Naive thymus-derived CD8-positive, alpha-beta T cell (primary cell): ENCODE measurements at places on chromosomes 16 and 17.

- no peak for DNase-seq
These were observed 53.4 kb downstream of the GRB2 start for GRCh38 chr17:75352079-75352569.

GRCh38 chr16:46746821-46747776, 1.0 kb downstream of the MYLK3 start:
- no peak for DNase-seq

- DNase-seq, result no peak
These were observed 146.6 kb downstream of the TRIM37 start for GRCh38 chr17:58960068-58960467.

DNA sequence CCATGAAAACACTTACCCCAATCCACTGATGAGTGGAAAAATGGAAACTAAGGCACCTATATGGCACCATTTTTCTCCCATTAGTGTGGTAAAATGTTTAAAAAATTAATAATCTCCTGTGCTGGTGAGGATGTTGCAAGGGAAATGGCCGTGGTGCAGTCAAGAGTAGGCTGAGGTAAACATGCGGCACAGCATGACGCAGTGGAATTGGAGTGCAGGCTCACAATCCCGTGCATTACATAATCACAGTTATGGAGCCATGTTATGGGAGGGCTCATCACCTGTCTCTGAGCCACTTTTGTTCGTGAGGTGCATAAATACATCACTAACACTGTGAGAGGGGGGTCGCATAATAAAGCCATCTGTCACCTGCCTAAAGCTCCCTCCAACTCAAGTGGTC, 164.4 kb upstream of the XYLT1 start:
- DNase-seq, result no peak

DNA sequence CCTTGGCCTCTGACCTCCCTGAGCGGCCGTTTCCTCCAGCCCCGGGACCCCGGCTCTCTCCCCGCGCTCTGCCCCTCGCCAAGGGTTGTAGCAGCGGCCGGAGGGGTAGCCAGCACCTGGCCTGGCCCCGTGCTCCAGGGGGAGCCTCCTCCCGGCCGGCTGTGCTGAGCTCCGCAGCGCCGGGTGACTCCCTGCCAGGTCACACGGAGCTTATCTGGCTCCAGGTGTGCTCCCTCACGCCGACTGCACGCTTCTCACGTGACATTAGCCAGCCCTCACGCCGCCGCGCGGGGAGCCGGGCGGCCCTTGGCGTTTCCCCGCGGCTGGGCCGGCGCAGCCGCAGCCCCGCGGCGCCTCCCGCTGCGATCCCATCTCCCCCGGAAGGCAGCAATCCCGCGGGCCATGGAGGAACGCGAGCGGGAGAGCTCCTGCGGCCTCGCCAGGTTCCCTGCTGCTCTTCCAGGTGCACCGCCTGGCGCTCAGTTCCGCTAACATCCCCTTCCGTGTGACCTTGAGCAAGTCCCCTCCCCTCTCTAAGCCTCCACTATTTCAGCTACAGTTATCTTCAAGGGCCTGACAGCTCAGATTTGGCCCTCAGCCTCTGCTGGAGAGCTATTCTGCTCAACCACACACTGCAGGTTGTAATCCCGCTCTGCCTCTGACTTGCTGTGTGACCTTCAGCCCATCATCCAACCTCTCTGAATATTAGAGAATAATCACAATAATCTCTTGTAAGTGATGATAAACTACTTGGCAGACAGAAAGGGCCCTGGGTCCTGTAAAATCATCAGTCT, 3.4 kb downstream of the MYO18A start:
- DNase-seq, result peak; percentile 38

DNA sequence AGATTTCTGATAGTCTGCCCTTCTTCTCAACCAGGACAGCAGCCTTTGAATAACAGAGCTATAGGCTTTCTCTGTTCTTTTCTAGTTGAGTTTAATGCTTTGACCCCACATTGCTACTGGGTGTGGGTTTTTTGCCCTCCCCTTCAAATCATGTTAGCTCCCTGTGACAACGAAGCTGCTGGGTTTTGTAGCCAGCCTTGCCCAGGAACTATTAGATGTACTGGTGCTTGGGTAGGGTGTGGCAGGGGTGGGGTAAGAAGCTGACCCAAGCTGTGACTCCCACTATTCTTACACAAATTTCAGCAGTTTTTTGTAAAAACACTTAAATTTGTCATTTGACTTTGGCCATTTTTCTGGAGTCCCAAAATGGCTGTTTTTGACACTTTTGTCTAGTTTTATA, 69.7 kb downstream of the NLK start:
- no peak for DNase-seq

- no peak for DNase-seq
These were observed 1.3 kb downstream of the YBX2 start for GRCh38 chr17:7293159-7293558.

GRCh38 chr17:10224582-10225195, 26.3 kb upstream of the GAS7 start:
- DNase-seq, result no peak

DNA sequence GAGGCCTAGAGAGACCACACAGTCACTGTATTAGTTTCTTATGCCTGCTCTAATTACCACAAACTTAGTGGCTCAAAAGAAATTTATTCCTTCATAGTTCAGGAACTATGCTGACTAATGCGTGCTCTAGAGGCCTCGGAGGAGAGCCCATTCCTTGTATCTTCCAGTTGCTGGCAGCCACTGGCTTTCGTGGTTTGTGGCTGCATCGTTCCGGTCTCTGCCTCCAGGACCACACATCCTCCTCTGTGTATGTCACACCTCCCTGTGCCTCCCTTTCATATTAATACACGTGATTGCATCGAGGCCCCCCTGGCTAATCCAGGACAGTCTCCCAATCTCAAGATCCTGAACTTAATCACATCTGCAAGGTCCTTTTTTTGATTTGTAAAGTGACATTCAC, 16.9 kb upstream of the MYLK3 start:
- DNase-seq, result no peak

DNA sequence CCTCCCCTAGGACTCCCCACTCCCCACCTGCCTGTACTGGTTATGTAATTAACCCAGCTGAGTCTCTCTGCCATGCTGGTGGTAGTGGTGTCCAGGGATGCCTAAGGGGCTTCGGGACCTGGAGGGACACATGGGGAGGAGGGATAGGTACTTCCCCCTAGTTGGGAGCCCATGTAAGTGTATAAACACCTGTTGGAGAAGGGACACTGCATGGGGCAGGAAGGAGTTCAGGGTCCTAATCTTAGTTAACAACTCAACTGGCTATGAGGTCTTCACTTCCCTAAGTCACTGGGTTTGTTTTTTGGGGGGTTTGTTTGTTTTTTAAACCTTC, 1.3 kb downstream of the RASL10B start:
- DNase-seq, result no peak

DNA sequence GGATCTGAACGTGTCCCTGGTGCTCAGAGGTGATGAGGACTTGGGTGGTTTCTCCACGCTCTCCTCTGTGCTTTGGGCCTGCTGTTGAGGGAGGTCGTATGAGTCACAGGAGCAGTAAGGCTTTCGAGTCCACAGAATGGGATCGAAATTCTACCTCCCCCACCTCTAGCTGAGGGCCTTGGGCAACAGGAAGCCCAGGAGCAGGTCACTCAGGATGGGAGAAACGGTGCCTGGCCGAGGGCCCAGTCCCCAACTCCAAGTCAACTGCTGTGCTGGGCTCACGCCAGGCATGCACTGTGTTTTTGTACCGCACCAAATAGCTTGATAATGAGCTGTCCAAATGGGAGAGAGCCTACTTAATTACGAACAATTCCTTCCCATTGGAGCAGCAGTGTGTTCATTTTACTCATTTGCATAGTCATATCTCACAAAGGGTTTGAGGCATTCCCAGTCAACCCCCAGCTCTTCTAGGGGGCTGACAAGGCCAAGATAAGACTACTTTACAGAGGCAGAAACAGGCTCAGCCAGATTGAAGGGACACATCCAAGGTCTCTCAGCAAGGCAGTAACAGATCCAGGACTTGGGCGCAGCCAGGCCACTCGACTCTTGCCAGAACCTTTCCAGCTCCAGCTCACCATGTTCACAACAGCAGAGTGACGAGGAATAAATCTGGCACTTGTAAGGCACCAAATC, 53.6 kb downstream of the WNT3 start:
- DNase-seq, result no peak

GRCh38 chr16:56525236-56525635, 5.4 kb upstream of the BBS2 start:
- DNase-seq, result no peak
